ENCODE measurements at places on chromosomes 1 and 21.

DNA sequence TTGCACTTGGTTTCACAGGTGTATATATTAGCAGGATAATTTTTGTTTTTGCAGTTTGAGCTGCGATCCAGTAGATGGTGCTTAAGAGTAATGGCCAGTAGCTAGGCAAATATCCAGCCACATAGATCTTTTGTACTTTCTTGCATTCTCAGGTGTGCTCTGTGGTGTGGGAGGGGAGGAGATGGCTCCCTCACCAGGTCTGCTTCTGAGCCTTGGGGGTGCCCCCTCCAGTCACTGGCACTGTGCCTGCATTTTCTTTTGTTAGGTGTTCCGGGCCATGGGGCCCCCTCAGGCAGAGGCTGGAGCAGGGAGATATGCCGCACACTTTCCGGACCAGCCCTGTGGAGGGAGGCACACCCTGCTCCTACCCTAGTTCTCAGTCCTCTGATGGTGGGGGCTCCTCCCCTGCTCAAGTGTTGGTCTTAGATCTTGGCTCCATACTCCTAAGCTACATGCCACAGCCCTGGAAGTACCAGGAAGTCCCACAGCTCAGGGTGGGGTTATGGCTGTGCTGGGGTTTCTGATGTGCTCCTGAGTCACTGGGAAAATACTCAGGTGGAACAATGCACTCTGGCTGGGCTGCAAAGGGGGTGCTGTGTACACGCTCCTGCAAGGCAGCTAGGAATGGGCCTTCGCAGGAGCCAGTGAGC, 197.6 kb upstream of the DMRTA2 start:
- no peak for DNase-seq

GRCh38 chr1:37556712-37557196, at the start of gene DNALI1:
Gene DNALI1, plus strand, starts transcription at chr1:37556940. Its CDS starts 55 bp downstream, at chr1:37556995.
- DNase-seq: peak; percentile 48

- no peak for DNase-seq
Measured at GRCh38 chr1:94661431-94661932, 119.9 kb upstream of the F3 start.

- no peak for DNase-seq
Measured at GRCh38 chr1:58997637-58998036, 213.8 kb upstream of the JUN start.

GRCh38 chr1:42006836-42007235, 88.1 kb upstream of the HIVEP3 start:
- DNase-seq: no peak

- DNase-seq: no peak
Measured at GRCh38 chr1:58619286-58620054, 42.4 kb upstream of the TACSTD2 start.

GRCh38 chr1:216702170-216702569, 21.1 kb downstream of the ESRRG start:
- DNase-seq: no peak

DNA sequence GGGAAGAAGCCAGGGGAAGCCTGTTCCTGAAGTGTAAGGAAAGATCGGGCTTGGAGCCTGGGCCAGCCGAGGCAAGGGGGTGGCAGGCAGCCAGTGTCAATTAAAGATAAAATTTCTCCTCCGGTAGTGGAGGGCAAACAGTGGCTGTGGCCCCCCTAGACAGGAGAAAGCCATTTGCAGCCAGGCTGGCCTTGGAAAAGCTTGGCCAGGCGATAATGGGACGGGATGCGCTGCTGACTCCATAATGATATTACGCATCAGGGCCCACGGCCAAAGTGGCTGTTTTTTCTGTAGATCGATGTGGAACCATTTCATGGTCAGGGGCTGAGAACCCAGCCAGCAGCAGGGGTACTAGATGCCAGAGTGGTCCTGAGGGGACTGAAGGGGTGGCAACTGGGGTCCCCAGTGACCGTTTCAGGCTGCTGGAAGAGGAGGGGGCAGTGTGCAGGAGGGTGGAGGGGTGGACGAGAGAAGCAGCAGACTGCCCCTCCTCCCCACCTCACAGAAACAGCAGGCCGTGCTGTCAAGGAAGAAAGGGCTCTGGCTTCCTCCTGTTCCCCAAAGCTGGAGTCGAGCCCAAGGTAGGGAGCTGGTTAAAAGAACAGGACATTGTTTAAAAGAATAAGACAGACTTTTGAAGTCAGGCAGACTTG, 25.2 kb downstream of the KCNC4 start:
- no peak for DNase-seq

DNA sequence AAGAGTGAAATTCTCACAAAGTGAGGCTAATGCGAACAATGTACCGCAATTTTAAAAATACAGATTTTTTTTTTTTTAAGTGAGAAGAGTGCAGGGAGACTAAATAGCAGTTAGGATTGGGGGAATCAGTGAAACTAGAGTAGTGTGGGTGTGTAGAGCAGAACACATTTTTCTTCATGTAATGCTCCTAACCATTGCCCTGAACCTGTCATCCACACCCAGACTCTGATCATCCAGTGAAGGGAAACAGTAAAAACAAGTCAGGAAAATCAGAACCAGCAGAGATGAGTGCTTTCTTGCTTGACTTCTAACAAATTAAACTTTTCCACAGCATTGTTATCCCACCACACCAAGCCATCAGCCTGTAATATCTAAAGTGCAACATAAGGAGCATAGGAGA, 9.1 kb downstream of the CADM3 start:
- DNase-seq: no peak

DNA sequence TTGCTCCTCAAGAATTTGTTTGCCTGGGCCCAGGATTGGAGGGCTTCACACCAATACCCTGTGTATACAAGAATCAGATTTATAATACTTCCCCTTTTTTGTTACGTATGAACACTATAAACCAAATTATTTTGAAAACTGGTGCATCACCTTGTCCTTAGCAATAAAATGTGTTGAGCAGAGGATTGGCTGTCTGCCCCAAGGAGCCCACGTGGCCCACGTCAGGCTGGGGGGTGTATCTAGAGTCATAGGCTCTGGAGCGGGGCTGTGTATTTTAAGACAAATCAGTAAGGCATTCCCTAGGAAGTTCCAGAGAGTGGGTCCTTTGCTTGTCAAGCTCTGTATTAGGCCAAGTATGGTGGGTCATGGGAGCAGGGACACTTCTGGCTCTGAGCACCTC, 2.0 kb upstream of the ST3GAL3 start:
- no peak for DNase-seq

GRCh38 chr1:114269539-114269938, 115.9 kb upstream of the SYT6 start:
- no peak for DNase-seq
